ENCODE measurements at places on chromosomes 5 and 9. TPM values are rescaled to one million over a fixed set of nuclear protein-coding genes. Genes with fewer than 3 reads are reported as not detected.
A peak's percentile ranks its signal among the peaks of the same experiment; 100 is the strongest.

- no peak for ATAC-seq
These were observed 1096.9 kb upstream of the NUDT12 start for GRCh38 chr5:104659497-104659896.

GRCh38 chr5:173010547-173011464, 27.2 kb downstream of the ATP6V0E1 start:
- ATAC-seq, result no peak

- peak; percentile 74 for ATAC-seq
These were observed 16.1 kb downstream of the IFNE start for GRCh38 chr9:21465859-21466518.

DNA sequence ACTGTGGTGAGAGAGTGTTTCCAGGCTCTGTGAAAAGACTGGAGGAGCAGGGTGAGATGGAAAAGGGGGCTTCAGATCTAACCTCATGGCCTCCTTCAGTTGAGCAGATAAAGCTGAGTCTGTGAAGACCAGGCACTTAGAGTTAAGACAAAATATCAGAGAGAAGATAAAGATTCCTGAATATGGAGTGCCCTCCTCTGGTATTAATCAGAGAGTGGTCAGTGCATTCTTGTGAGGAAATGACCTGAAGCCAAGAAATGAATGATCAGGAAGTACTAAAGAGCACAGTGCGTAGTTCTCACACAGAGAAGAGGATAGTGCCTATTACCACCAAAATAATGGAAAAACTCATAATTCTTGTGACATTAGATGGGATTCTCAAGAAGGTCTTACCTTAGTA, 1417.0 kb upstream of the ACO1 start:
- no peak for ATAC-seq

The SLC6A3 gene
- 0.16 TPM for total RNA-seq

The TXNDC8 gene
- total RNA-seq, result not detected

The C7 gene
- 8.4 TPM for total RNA-seq

The RNF183 gene
- total RNA-seq, result 4.2 TPM
